T-helper 22 cell (primary cell): ENCODE measurements at places on chromosomes 11 and 22.

DNA sequence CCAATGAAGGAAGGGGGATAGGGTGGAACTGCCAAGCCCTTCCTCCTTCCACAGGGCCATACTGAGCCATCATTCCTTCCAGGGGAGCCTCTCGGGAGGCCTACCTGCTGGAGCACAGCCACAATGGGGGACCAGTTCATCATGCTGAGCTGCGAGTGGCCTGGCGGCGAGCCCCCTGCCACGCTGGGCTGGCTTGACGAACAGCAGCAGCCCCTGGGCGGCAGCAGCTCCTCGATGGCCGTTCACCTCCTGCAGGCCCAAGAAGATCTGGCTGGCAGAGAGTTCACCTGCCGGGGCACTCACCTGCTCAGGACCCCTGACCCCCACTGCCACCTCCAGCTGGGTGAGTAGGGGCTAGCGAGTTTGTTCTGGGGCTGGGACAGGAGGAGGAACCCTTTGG is 5.9 kb downstream of the VSIG10L2 start:
- no peak for DNase-seq

GRCh38 chr11:122521626-122522025 is 133.9 kb upstream of the UBASH3B start:
- DNase-seq = no peak

GRCh38 chr22:32480238-32480637 is 5.6 kb downstream of the FBXO7 start:
- no peak for DNase-seq

DNA sequence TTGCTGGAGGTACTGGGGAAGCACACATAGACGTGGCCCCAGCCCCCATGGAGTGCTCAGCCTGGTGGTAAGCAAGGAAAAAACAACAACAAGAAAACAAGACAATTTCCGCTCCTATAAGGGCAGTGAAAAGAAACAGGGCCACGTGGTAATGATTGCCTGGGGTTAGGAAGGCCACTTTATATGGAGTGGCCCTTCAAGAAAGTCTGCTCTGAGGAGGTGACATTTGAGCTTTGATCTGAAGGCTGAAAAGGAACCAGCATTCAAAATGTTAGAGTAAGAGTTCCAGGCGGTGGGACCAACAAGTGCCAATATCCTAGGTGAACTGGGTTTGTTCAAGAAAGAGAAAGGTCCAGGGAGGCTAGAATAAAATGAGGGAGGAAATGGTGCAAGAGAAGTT is 87.6 kb downstream of the SCN3B start:
- DNase-seq = no peak

- no peak for DNase-seq
These were observed 132.0 kb downstream of the ELP4 start for GRCh38 chr11:31641477-31642062.

- no peak for DNase-seq
These were observed 205.0 kb downstream of the FAM76B start for GRCh38 chr11:95584589-95584988.

- DNase-seq = no peak
These were observed 253.1 kb downstream of the CADM1 start for GRCh38 chr11:115251126-115251525.

GRCh38 chr11:70734911-70735310 is 336.6 kb downstream of the CTTN start:
- no peak for DNase-seq

- DNase-seq = no peak
These were observed 59.2 kb upstream of the ATXN10 start for GRCh38 chr22:45612451-45612901.

- DNase-seq = no peak
These were observed 47.8 kb downstream of the ARHGAP42 start for GRCh38 chr11:100734743-100735527.

GRCh38 chr11:115933564-115933963 is 429.3 kb upstream of the CADM1 start:
- DNase-seq = no peak
